ENCODE measurements at places on chromosomes 16 and 17. TPM values are rescaled to one million over a fixed set of nuclear protein-coding genes. Genes with fewer than 3 reads are reported as not detected.

GRCh38 chr16:27991876-27992275, 71.6 kb downstream of the GSG1L start:
- no peaks in the 10 kb centered on the region for H3K27me3 ChIP-seq
- H3K4me3 ChIP-seq = no peak overlapping the region
- no peak overlapping the region for H3K27ac ChIP-seq
- DNase-seq = no peak
- no peaks in the 10 kb centered on the region for H3K36me3 ChIP-seq
- H3K4me1 ChIP-seq = no peaks in the 10 kb centered on the region

- DNase-seq = no peak
- no peak overlapping the region for H3K27ac ChIP-seq
- H3K4me1 ChIP-seq = peaks cover 35% of the 10 kb centered on the region
- no peaks in the 10 kb centered on the region for H3K36me3 ChIP-seq
These were observed 19.8 kb downstream of the B9D1 start for GRCh38 chr17:19342611-19343255.

GRCh38 chr16:27408012-27408601, 6.1 kb downstream of the IL21R start:
- H3K27ac ChIP-seq = no peak overlapping the region
- H3K4me3 ChIP-seq = no peak overlapping the region
- DNase-seq = no peak
- H3K27me3 ChIP-seq = no peaks in the 10 kb centered on the region

GRCh38 chr17:79549141-79549915, 61.5 kb downstream of the RBFOX3 start:
- H3K27me3 ChIP-seq = peaks cover 30% of the 10 kb centered on the region
- no peak overlapping the region for H3K4me3 ChIP-seq
- DNase-seq = no peak
- H3K27ac ChIP-seq = no peak overlapping the region
- no peaks in the 10 kb centered on the region for H3K36me3 ChIP-seq

DNA sequence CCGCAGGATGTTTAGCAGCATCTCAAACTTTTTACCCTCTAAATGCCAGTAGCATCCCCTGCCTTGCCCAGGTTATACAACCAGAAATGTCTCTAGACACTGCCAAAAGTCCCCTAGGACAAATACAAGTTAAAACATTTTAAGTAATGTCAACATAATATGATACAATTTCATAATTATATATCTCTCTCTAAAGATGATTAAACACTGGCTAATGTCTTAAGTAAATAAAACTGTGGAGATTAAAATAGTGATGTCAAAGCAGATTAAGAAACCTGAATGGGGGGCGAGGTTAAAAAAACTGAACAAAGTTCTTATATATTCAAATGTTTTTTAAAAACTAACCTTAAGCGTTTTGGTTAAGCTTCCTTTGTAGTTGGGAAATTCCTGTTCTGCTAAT, 62.1 kb downstream of the CFDP1 start:
- no peaks in the 10 kb centered on the region for H3K27me3 ChIP-seq
- H3K4me3 ChIP-seq = no peak overlapping the region
- H3K36me3 ChIP-seq = no peaks in the 10 kb centered on the region
- H3K27ac ChIP-seq = no peak overlapping the region
- no peaks in the 10 kb centered on the region for H3K4me1 ChIP-seq

GRCh38 chr17:1931844-1932579, 93.1 kb downstream of the RTN4RL1 start:
- no peak for DNase-seq
- H3K4me1 ChIP-seq = peaks cover 16% of the 10 kb centered on the region
- no peaks in the 10 kb centered on the region for H3K27me3 ChIP-seq
- peak overlapping the region; percentile 60 for H3K27ac ChIP-seq

DNA sequence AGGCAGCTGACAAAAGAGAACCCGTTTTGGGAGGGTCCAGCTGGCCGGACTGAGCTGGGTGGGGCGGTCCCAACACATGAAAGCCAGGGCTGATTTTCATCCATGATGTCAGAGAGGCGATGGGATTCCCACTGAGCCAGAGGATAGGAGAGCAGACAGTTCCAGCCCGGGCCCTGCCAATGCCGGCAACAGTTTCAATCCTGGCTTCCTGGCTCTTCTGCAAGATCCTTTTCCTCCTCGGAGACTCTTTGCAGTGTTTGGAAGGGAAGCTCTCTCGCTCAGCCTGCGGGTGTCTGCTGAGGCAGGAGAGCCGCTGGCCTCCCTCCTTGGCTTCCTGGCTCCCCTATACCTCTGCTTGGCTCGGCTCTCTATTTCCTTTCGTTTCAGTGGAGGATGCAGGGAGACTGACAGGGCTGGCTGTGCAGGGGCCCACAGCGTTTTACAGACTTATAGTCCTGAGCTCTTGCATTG, 145.5 kb upstream of the SOX9 start:
- no peaks in the 10 kb centered on the region for H3K27me3 ChIP-seq
- peak overlapping the region; percentile 46 for H3K4me3 ChIP-seq
- DNase-seq = peak; percentile 57

GRCh38 chr16:11819798-11820197, 22.7 kb upstream of the ZC3H7A start:
- no peak for DNase-seq
- H3K36me3 ChIP-seq = no peaks in the 10 kb centered on the region
- H3K4me1 ChIP-seq = peaks cover 9% of the 10 kb centered on the region
- no peak overlapping the region for H3K4me3 ChIP-seq
- no peak overlapping the region for H3K27ac ChIP-seq

GRCh38 chr17:3792481-3792880, 8.5 kb downstream of the ITGAE start:
- H3K36me3 ChIP-seq = no peaks in the 10 kb centered on the region
- no peak overlapping the region for H3K27ac ChIP-seq
- H3K4me3 ChIP-seq = no peak overlapping the region
- no peaks in the 10 kb centered on the region for H3K27me3 ChIP-seq
- H3K4me1 ChIP-seq = no peaks in the 10 kb centered on the region

DNA sequence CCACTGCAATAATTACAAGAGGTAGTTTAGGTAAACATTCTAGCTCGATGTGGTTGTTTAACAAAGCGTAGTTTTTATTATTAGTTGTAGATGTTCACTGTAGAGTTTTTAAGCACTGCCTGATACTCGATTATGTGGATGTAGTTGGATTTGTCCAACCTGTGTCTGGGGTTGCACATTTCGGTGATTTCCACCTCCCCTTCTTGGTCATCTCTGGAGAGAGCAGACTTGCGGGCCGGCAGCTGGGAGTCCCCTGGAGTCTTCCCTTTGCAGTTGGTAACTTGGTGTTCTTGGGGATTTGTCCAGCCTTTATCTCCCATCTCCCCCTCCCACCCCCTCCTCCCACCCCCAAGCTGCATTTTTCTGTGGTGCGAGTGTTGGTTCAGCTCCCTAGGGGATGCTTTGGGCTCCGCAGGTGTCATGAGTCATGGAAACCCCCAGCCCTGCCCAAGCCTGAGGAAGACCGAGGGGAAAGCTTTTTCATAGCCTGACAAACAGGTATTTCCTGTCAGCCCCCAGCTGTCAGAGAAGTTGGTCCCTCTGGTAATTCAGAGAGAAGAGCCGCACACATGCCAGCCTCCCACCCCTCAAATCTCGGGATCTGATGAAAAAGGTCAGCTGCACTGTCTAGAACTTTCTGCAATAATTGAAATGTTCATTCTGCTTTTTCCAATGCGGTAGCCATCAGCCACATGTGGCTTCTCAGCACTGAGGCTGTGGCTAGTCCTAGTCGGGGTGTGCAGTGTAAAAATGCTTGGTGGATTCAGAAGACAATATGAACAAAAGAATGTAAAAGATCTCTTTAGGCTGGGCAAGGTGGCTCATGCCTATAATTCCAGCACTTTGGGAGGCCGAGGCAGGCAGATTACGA, 50.3 kb downstream of the KSR1 start:
- H3K4me3 ChIP-seq = no peak overlapping the region
- no peak overlapping the region for H3K27ac ChIP-seq
- H3K4me1 ChIP-seq = no peaks in the 10 kb centered on the region

DNA sequence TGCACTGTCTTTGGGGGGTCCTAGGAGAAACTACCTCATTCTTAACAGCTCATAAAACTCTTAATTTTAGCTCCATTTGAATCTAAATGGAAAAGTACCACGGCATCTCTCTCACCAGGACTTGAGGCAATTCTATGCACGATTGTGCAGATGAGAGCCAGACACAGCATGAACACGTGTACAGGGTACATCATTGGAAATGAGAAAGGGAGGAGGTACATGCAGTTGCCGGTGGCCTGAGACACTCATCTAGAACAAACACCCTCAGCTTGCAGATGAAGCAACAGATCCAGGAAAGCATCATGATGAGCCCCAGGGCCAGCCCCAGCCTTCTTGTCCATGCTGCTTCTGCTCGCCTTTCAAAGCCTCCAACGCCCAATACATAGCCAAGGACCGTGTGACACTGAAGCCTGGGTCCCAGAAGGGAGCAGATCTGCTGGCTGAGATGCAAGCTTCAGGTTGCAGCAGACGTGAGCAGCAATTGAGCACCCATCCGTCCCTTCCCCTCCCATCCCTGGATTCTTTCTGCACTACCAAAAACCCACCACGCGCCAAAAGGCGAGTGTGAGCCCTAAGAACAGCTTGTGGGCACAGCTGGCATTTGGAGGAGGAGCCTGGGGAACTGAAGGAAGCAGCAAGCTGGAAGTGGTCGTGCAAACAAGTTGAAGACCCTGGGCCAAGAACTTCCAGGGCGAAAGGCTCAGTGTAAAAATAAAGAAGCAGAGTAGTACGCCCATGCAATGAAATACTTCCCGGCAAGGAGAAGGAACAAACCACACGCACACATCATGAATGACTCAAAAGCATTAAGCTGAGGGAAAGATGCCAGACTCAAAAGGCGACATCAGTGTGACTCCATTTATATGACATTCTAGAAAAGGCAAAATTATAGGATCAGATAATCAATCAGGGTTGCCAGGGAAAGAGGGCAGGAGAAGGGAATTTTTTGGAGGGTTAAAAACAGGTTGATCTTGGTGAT, 7.3 kb upstream of the RCVRN start:
- no peak for DNase-seq
- H3K4me1 ChIP-seq = no peaks in the 10 kb centered on the region
- H3K4me3 ChIP-seq = no peak overlapping the region
- no peak overlapping the region for H3K27ac ChIP-seq
- H3K27me3 ChIP-seq = no peaks in the 10 kb centered on the region

DNA sequence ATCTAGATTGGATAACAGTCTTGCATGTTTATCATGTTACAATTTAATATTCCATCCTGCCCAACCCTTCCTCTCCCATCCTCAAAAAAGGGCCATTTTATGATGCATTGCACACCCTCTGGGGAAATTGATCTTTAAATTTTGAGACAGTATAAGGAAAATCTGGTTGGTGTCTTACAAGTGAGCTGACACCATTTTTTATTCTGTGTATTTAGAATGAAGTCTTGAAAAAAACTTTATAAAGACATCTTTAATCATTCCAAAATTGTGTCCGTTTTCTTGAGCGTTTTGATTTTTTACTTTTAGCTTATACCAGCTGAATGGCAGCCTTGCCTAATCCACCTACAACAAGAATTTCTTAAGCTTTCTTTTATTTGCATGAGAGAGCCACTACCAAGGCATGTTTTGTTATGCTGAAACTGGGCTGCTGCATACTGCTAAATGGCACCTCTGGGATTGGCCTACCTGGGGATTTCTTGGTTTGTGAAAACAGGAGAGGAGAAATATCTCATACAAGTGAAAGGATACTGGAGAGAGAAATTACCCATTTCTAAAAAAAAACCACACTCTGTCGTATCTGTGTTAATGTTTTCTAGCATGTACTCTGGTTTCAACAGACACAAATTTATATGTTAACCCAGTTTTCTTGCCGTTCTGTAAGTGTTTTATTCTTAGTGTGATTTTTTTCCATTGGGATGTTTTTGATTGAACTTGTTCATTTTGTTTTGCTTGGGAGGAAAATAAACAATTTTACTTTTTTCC, 52.2 kb downstream of the TUBD1 start:
- H3K4me1 ChIP-seq = peaks cover 22% of the 10 kb centered on the region
- H3K4me3 ChIP-seq = no peak overlapping the region
- peak overlapping the region; percentile 95 for H3K27ac ChIP-seq
- no peak for DNase-seq
- H3K36me3 ChIP-seq = peaks cover 15% of the 10 kb centered on the region

DNA sequence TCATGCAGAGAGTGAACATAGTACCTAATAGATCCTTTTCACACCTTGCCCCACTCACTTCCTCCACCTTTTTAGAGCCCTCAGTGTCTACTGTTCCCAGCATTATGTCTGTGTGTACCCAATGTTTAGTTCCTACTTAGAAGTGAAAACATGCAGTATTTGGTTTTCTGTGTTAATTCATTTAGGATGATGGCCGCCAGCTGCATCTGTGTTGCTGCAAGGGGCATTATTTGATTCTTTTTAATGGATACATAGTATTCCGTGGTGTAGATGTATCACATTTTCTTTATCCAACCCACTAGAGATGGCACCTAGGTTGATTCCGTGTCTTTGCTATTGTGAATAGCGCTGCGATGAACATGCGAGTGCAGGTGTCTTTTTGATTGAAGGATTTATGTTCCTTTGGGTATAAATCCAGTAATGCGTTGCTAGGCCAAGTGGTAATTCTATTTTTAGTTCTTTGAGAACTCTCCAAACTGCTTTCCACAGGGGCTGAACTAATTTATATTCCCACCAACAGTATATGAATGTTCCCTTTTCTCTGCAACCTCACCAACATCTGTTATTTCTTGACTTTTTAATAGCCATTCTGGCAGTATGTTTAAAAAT, 47.1 kb downstream of the HLF start:
- H3K4me3 ChIP-seq = no peak overlapping the region
- peaks cover 32% of the 10 kb centered on the region for H3K36me3 ChIP-seq
- H3K4me1 ChIP-seq = no peaks in the 10 kb centered on the region
- no peak for DNase-seq
- H3K27ac ChIP-seq = no peak overlapping the region
- H3K27me3 ChIP-seq = no peaks in the 10 kb centered on the region

- peaks cover 91% of the 10 kb centered on the region for H3K36me3 ChIP-seq
- no peaks in the 10 kb centered on the region for H3K27me3 ChIP-seq
- H3K4me1 ChIP-seq = peaks cover 3% of the 10 kb centered on the region
- no peak overlapping the region for H3K27ac ChIP-seq
These were observed 19.1 kb downstream of the LIG3 start for GRCh38 chr17:34999456-34999855.

The SLC22A31 gene
- not detected for total RNA-seq

The PSMB3 gene
- total RNA-seq = 267 TPM

The NF1 gene
- 51.4 TPM for total RNA-seq

The TMIGD1 gene
- not detected for total RNA-seq

The MCRIP1 gene
- total RNA-seq = 91.8 TPM

The RABEP2 gene
- total RNA-seq = 19.6 TPM
